G401 (cell line): ENCODE measurements at places on chromosomes 4 and X. TPM values are rescaled to one million over a fixed set of nuclear protein-coding genes. Genes with fewer than 3 reads are reported as not detected.

CSAG1 gene
- not detected in 2 replicates for total RNA-seq

BGN gene
- total RNA-seq: not detected in 2 replicates

CTAG1A gene
- not detected in 2 replicates for total RNA-seq

NRK gene
- total RNA-seq: not detected in 2 replicates

EDA2R gene
- total RNA-seq: 5.8 and 8.3 TPM in 2 replicates

PROM1 gene
- 0.37 and 6.0 TPM in 2 replicates for total RNA-seq

ETNPPL gene
- total RNA-seq: not detected in 2 replicates

MAGEA11 gene
- not detected in 2 replicates for total RNA-seq

ARHGAP6 gene
- total RNA-seq: not detected in 2 replicates
